HCEC 1CT (cell line): ENCODE measurements at places on chromosomes 7 and 10.

- peak; percentile 63 for DNase-seq
Measured at GRCh38 chr7:50653981-50654425, 88.8 kb upstream of the DDC start.

DNA sequence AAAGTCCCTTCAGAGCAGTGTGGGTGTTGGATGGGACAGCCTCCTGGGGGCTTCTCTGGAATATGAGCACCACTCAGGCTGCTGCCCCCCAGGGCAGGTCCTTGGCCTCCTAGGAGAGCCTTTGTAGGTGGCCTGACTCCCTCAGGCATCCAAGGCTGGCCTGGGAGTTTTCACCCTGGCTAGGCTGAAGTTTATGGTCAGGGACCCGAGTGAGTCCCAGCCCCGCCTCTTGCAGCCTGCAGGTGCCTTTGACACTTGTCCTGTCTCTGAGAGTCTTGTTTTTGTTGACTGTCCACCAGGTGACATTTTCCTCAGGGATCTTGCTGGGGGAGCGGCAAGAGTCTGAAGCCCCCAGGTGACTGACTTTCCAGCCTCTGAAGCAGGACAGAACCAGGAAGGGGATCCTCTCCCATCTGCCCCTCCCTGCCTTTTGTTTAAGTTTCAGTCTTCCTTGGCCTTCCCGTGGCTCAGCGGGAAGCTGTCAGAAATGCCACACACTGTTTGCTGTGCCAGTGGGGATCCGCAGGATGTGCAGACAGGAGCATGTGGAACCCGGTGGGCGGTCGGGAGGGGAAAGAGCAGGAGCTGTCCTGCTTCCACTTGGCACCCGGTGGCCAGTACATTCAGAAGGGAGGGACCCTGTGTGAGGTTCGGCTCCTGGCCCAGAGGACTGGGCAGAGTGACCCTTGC, 59.5 kb downstream of the LRRC18 start:
- DNase-seq: no peak

DNA sequence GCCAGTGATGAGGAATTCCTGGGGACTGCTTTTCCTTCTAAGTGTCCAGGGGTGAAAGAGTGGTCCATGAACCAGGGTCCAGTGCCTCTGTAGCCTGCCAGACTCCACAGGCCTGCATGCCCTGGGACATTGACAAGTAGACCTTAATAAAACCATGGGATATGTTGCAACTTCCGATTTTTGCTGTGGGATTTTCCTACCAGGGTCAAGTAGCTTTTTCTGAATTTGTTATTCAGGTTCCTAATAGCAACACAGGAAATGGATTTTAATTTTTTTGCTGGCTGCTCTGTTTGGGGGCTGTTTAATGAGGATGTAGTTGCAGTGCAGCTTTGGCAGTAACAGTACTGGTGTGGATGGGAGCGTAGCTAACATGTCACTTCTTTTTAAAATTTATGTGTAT, 42.1 kb downstream of the WBP1L start:
- DNase-seq: no peak

GRCh38 chr7:121832347-121832746, 40.6 kb upstream of the PTPRZ1 start:
- no peak for DNase-seq

GRCh38 chr7:303884-304573, 14.1 kb downstream of the FOXL3 start:
- no peak for DNase-seq

DNA sequence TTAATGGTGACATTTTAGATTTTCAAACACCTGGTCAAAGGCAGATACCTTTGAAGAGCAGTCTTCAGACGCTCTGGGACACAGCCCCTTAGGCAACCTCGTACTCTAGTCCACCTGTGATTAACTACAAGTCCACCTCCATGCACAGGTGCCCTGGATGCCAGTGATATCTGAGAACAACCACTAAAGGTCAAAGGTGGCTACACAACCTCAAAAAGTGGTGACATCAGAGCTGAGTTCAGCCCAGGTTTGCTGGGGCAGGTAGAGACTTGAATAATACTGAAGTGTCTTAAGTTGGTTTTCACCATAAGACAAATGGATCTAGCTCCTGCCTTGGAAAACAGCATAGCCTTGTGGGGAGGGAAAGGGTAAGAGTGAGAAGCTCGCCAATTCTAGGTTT, 143.4 kb upstream of the ADO start:
- DNase-seq: no peak

- DNase-seq: no peak
Measured at GRCh38 chr10:82319562-82319961, 444.6 kb downstream of the NRG3 start.
